ENCODE measurements at places on chromosomes 6 and 20. TPM values are rescaled to one million over a fixed set of nuclear protein-coding genes. Genes with fewer than 3 reads are reported as not detected.

HLA-DOB gene
- not detected for total RNA-seq

FITM2 gene
- 4.8 TPM for total RNA-seq

TM9SF4 gene
- total RNA-seq = 24.5 TPM

BPI gene
- 0.30 TPM for total RNA-seq

MYLK4 gene
- 0.30 TPM for total RNA-seq

BMP6 gene
- total RNA-seq = 173 TPM

ENPP5 gene
- total RNA-seq = 0.08 TPM

OR2H1 gene
- not detected for total RNA-seq

GRM4 gene
- not detected for total RNA-seq
